Myometrial cell (primary cell): ENCODE measurements at places on chromosomes 6 and 20. TPM values are rescaled to one million over a fixed set of nuclear protein-coding genes. Genes with fewer than 3 reads are reported as not detected.

ASIP gene
- total RNA-seq = not detected in 2 replicates

TRAPPC3L gene
- not detected in 2 replicates for total RNA-seq

GJA1 gene
- total RNA-seq = 216 and 237 TPM in 2 replicates

PACRG gene
- not detected in 2 replicates for total RNA-seq

TMEM244 gene
- total RNA-seq = not detected in 2 replicates
